WTC11 (cell line): ENCODE measurements at places on chromosomes 4 and X. TPM values are rescaled to one million over a fixed set of nuclear protein-coding genes. Genes with fewer than 3 reads are reported as not detected.

GRCh38 chr4:141020801-141021261, 112.4 kb downstream of the RNF150 start:
- no peak overlapping the region for H3K27ac ChIP-seq
- no peak for DNase-seq
- H3K36me3 ChIP-seq = no peaks in the 10 kb centered on the region
- H3K27me3 ChIP-seq = no peaks in the 10 kb centered on the region

- peak; percentile 14 for DNase-seq
- no peaks in the 10 kb centered on the region for H3K36me3 ChIP-seq
- H3K4me1 ChIP-seq = peaks cover 4% of the 10 kb centered on the region; the same call in 1 of the 2 replicates
- no peak overlapping the region for H3K27ac ChIP-seq
- H3K4me3 ChIP-seq = no peak overlapping the region
- H3K27me3 ChIP-seq = no peaks in the 10 kb centered on the region
Measured at GRCh38 chrX:139559383-139560042, 29.0 kb downstream of the F9 start.

GRCh38 chrX:8278557-8278956, 107.5 kb upstream of the VCX2 start:
- no peak overlapping the region for H3K27ac ChIP-seq
- H3K4me3 ChIP-seq = no peak overlapping the region
- H3K27me3 ChIP-seq = no peaks in the 10 kb centered on the region
- DNase-seq = no peak
- peaks cover 5% of the 10 kb centered on the region for H3K36me3 ChIP-seq

DNA sequence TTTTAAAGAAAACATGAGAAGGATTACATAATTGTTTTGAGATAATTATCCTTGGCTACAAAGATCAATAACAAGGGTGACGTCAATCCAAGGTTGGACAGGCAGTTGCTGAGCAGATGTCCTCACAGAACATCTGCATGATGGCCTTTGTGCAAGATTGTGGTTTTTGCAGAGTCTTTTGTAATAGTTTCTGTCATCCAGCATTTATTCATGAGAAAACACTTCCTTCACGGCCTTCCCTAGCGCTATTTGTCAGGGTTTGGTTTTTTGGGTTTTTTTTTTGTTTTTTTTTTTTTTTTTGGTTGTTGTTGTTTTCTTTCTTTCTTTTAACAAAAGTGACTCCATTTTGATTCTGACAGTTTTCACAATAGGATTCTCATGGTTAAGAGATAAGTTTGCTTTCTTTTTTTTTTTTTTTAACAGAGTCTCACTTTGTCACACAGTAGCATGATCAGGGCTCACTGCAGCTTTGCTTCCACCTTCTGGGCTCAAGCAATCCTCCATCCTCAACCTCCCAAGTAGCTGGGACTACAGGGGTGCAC, 31.5 kb upstream of the ELF2 start:
- no peak overlapping the region for H3K4me3 ChIP-seq
- DNase-seq = no peak
- H3K27ac ChIP-seq = no peak overlapping the region; the same call in 1 of the 2 replicates
- peaks cover 17% of the 10 kb centered on the region for H3K4me1 ChIP-seq
- no peaks in the 10 kb centered on the region for H3K27me3 ChIP-seq

- no peaks in the 10 kb centered on the region for H3K36me3 ChIP-seq
- H3K27me3 ChIP-seq = no peaks in the 10 kb centered on the region; the same call in 1 of the 2 replicates
- H3K4me1 ChIP-seq = peaks cover 60% of the 10 kb centered on the region
- peak overlapping the region; percentile 32 for H3K4me3 ChIP-seq
Measured at GRCh38 chrX:39773923-39774773, 323.6 kb downstream of the BCOR start.

DNA sequence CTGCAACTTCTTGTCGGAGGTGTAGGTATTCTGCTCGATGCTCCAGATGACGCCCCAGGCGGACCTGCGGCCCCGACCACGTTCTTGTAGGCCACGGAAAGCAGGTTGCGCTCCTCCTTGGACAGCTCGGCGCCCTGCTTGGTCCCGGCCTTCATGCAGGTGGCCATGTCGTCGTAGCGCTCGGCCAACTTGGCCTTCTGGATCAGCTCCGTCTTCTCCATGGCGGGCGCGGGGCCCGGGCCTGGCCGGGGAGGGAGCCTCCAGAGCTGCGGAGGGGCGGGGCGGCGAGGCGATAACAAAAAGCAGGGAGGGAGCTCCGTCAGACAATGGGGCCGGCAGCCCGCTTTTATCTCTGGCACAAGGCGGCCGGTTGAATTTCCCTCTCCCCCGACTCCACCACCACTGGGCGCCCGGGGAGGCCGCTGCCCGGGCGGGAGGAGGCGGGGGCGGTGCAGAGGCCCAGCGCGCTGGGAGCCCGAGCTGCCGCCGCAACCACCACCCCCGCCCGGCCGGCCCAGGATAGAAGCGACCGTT, 28.3 kb upstream of the DRP2 start:
- peak; percentile 54 for DNase-seq
- H3K27me3 ChIP-seq = peaks cover 25% of the 10 kb centered on the region
- 0 out of 2 replicates have a peak, but pooled peaks cover 5% of the 10 kb centered on the region for H3K4me1 ChIP-seq
- peak overlapping the region; percentile 60 for H3K4me3 ChIP-seq
- H3K36me3 ChIP-seq = peaks cover 4% of the 10 kb centered on the region

DNA sequence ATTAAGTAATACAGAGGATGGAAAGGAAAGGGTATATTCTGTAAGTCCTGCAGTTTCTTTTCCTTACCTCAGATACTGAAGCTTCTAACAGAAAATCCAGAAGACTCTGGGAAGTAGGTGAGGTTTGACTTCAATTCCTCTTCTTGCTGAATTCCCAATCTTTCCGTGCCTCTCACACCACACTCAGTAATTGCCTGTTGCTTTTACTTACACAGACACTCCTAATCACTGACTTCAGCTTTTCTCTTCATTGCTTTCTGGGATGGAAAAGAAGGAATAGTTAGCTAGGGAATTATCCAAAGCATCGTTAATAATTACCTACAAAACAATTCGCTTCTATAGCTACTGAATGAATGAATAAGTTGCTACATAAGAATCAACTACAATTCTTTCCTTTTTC, 163.6 kb downstream of the FBXO8 start:
- H3K27ac ChIP-seq = no peak overlapping the region
- no peak for DNase-seq
- no peaks in the 10 kb centered on the region for H3K36me3 ChIP-seq
- peaks cover 2% of the 10 kb centered on the region for H3K27me3 ChIP-seq

GRCh38 chrX:48459483-48459882, 10.6 kb downstream of the SLC38A5 start:
- peaks cover 30% of the 10 kb centered on the region for H3K36me3 ChIP-seq
- H3K27me3 ChIP-seq = no peaks in the 10 kb centered on the region
- DNase-seq = no peak
- H3K4me3 ChIP-seq = no peak overlapping the region
- H3K27ac ChIP-seq = no peak overlapping the region

DNA sequence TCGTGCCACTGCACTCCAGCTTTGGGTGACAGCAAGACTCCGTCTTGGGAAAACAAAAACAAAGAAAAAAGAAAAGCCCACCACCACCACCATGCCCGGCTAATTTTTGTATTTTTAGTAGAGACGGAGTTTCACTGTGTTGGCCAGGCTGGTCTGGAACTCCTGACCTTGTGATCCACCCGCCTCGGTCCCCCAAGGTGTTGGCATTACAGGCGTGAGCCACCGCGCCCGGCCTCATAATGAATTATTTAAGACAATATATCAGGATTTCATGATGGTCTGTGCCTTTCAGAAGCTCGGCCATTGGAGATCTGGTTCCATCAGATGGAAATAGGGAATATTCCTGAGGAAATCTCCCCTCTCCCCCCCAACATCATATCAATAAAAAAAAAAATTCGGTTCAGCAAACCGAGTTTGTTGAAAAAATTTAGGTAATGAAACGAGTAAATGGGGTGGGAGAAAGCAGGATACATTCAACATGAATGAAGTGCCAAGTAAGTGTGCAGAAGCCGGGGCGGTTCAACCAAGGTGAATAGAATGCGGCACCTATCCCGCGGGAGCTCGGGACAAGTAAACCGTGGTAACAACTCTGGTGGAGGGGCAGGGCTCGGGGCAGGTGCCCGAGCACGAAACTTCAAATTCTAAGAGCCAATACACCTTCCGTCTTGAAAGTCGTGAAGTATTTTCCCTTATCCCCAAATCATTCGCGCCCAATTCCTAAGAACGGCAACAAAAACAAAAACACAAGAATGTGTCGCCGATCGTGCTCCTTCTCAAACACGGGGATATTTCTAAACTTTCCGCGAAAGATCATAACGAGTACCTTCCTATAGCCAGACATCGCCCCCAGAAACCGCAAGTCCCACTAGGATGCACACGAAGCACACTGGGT, 773 bp upstream of the TXLNG start:
- DNase-seq = no peak
- peak overlapping the region; percentile 97 for H3K27ac ChIP-seq
- no peaks in the 10 kb centered on the region for H3K27me3 ChIP-seq
- H3K4me1 ChIP-seq = peaks cover 8% of the 10 kb centered on the region

DNA sequence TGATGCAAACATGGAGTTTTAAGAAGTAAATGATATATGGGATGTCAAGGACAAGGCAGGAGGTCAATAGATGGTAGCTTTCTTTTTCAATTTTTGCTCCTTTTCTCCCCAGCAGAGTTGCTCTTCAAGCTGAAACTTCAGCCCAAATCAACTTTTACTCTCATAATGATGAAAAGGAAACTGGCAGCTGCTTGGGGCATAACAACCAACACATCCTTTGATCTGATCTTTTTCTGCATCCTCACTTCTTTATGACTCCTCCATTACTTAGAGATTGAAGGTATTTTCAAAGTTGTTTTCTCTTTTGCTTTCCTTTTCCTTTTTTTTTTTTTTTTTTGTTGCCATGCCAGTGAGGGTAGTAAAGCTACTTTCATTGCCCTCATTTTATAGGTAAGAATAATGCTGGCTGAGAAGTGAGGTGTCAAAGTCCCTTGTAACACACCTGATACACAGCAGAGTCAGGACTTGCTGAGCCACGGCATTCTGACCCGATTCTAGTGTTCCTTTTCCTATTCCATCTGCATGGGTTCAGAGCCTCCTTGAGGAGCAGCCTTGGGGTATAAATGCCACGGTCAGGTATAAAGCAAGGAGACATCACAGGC, 26.9 kb downstream of the SLC2A9 start:
- peaks cover 5% of the 10 kb centered on the region; the same call in 1 of the 2 replicates for H3K27me3 ChIP-seq
- H3K4me1 ChIP-seq = no peaks in the 10 kb centered on the region
- no peak overlapping the region for H3K27ac ChIP-seq
- no peak overlapping the region for H3K4me3 ChIP-seq
- H3K36me3 ChIP-seq = no peaks in the 10 kb centered on the region

GRCh38 chr4:180557348-180557747, 1685.9 kb upstream of the TENM3 start:
- H3K4me3 ChIP-seq = no peak overlapping the region
- H3K27ac ChIP-seq = no peak overlapping the region
- no peaks in the 10 kb centered on the region for H3K27me3 ChIP-seq
- no peak for DNase-seq
- peaks cover 9% of the 10 kb centered on the region; the same call in 1 of the 2 replicates for H3K4me1 ChIP-seq
- H3K36me3 ChIP-seq = no peaks in the 10 kb centered on the region

GRCh38 chr4:131974730-131975129, 1174.4 kb upstream of the PCDH10 start:
- H3K4me3 ChIP-seq = no peak overlapping the region
- peaks cover 35% of the 10 kb centered on the region for H3K36me3 ChIP-seq
- no peaks in the 10 kb centered on the region for H3K27me3 ChIP-seq
- no peaks in the 10 kb centered on the region for H3K4me1 ChIP-seq
- DNase-seq = no peak
- H3K27ac ChIP-seq = no peak overlapping the region

- H3K36me3 ChIP-seq = no peaks in the 10 kb centered on the region
- DNase-seq = no peak
- no peaks in the 10 kb centered on the region for H3K4me1 ChIP-seq
- H3K27me3 ChIP-seq = no peaks in the 10 kb centered on the region
Measured at GRCh38 chr4:102787096-102787881, 26.5 kb upstream of the MANBA start.

DNA sequence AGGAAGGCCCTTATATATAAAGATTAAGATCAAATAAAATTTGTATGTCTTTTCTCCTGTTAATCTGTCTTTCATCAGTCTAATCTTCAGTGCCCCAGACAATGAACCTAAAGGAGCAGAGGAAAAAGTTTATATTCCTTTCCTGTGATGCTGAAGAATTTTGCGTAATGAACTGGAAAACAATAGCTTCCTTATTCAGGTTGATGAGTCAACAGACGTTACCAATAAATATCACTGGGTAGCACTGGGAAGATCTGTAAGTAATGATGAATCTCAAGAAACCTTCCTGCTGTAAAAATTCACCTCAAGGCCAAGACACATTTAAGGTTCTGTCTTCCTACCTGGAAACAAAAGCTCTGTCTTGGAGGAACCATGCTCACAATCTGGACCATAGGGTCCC, 25.5 kb downstream of the CDKN2AIP start:
- no peak for DNase-seq
- no peak overlapping the region for H3K27ac ChIP-seq
- H3K4me1 ChIP-seq = peaks cover 25% of the 10 kb centered on the region
- H3K4me3 ChIP-seq = no peak overlapping the region

GRCh38 chr4:108227923-108228322, 59.2 kb upstream of the LEF1 start:
- H3K4me3 ChIP-seq = no peak overlapping the region
- H3K36me3 ChIP-seq = no peaks in the 10 kb centered on the region
- DNase-seq = no peak
- H3K4me1 ChIP-seq = no peaks in the 10 kb centered on the region
- H3K27ac ChIP-seq = no peak overlapping the region

DNA sequence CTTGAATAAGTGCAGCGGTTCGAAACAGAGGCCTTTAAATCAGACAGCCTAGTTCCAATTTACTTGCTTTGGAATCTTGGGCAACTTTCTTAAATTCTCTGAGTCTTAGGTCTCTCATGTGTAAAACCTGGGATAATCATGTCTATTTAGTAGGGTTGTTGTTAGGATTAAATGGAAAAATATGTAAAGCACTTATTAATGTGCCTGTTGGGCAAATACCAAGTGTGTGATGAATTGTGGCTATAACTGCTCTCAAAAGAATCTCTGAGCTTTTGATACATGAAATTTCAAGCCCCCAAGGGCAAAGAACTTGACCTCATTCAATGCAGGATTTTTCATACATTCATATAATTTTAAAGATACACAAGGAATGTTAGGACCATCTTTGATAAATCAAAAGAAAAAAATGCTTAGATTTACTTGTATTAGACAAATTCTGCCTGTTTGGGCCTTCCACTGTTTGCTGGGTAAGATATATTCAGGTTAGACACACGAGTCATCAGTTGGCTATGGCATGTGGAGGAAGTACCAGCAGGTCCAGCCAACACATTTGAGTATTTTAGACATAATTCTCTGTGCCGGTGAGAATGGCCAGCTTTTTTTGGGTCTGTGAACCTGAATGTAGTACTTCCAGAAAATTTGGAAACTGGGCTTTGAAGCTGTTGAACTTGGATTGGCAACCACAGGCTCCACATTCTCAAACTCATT, 241.4 kb upstream of the CNKSR2 start:
- H3K4me1 ChIP-seq = no peaks in the 10 kb centered on the region
- H3K27me3 ChIP-seq = no peaks in the 10 kb centered on the region
- no peak for DNase-seq
- H3K36me3 ChIP-seq = no peaks in the 10 kb centered on the region
- no peak overlapping the region for H3K27ac ChIP-seq
- H3K4me3 ChIP-seq = no peak overlapping the region

EDNRA gene
- 2.1 to 2.5 TPM (median 2.3 TPM) in 3 replicates for total RNA-seq

TMEM271 gene
- 0.14 to 0.31 TPM (median 0.16 TPM) in 3 replicates for total RNA-seq

HS6ST2 gene
- total RNA-seq = 6.9 to 8.1 TPM (median 7.3 TPM) in 3 replicates
